ENCODE measurements at places on chromosomes 13 and 19. TPM values are rescaled to one million over a fixed set of nuclear protein-coding genes. Genes with fewer than 3 reads are reported as not detected.

The ZNF784 gene
- total RNA-seq = 7.1 TPM

The TMEM38A gene
- 1.6 TPM for total RNA-seq

The DPF1 gene
- total RNA-seq = 5.0 TPM

The INAFM1 gene
- total RNA-seq = 9.4 TPM

The PSG3 gene
- total RNA-seq = not detected

The PRTN3 gene
- total RNA-seq = not detected

The C19orf33 gene
- 4.3 TPM for total RNA-seq

The C1QTNF9 gene
- not detected for total RNA-seq

DNA sequence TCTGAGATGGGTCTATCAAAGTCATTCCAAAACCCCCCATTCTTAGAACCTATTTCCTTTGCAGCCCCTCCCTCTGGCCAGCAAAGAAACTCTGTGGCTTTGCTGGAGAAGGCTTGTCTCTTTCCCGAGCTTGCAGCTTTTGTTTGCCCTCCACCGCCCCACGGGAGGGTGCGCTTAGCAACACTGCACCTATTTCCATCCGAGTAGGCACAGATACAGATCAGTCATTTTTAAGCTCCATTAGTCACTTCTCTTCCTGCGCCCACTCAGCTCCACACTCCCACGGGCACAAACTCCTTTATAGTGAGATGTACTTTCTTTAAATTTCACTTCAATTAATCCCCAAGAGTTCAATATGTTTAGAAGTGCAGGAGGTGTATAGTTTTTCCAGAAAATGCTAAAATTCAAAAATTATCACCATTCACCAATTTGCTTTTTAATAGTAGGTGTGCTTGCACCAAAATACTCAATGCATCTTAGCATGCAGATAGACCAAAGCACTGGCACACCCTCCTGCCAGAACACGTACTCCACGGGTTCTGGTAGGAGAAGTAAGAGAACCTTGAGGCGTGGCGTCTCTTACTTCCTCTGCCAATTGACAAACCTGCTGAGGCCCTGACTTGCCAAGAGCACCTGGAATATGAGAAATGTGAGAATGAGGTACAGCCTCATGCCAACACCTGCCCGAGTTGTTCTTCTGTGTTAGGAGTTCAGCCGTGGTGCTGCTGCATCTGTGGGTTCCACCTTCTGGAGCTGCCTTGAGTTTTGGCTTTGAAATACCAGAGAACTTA, 183.7 kb downstream of the TEX29 start:
- no peak for DNase-seq

- no peak for DNase-seq
Observed at GRCh38 chr19:55451163-55451964, 8.3 kb upstream of the SHISA7 start.

- no peak for DNase-seq
Observed at GRCh38 chr13:108742701-108743451, 113.5 kb downstream of the MYO16 start.

DNA sequence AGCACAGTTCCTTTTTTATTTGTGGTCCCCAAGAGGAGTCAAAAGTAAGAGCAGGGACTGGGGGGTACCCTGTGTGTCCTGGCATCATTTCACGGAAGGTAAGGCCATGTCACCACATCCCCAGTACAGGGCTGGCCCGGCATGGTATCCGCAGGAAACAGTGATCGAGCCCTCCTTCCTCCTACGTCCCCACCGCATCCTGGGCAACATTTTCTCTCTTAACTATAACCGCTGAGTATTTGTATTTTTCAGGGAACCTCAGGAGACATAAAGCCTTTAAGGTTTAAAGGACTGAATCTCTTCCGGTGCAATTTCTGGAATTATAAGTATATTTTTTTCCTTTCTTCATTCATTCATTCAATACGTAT, 13.6 kb upstream of the LATS2 start:
- no peak for DNase-seq

GRCh38 chr13:95536632-95537241, 15.8 kb upstream of the CLDN10 start:
- peak; percentile 62 for DNase-seq

- no peak for DNase-seq
Observed at GRCh38 chr13:73109288-73109899, 50.6 kb downstream of the KLF5 start.

- DNase-seq = no peak
Observed at GRCh38 chr19:19209372-19209771, 2.4 kb upstream of the NCAN start.

DNA sequence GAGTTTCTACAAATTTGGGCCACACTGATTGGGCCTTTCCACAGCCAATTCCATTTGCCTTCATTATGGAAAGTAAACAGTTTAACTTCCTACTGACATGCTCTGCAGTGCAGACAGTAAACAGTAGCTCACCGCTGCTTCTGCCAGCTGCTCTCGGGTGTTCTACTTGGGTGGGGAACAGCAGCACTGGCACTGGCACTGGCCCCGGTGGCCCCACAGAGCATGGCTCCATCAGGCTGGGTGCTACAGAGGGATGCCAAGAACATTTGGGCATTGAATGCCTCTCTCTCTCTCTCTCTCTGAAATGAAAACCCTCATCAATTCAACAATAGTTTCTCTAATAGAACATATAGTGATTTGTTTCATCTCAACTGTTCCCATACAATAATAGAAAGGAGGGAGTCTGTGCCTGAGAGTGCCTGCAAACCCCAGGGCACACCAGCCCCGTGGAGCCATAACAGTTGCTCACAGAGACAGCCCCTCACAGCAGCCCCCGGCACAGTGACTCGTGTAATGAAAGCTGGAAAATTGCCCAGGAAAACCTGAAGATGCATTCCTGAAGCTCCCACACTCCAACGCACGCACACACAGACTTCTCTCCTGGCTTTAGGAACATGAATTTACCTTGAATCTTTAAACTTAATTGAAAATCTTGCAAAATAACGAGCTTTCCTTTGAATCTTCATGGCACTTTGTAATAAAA, 38.2 kb upstream of the GJB6 start:
- no peak for DNase-seq

GRCh38 chr19:55096061-55096701, 20.5 kb downstream of the EPS8L1 start:
- DNase-seq = no peak

DNA sequence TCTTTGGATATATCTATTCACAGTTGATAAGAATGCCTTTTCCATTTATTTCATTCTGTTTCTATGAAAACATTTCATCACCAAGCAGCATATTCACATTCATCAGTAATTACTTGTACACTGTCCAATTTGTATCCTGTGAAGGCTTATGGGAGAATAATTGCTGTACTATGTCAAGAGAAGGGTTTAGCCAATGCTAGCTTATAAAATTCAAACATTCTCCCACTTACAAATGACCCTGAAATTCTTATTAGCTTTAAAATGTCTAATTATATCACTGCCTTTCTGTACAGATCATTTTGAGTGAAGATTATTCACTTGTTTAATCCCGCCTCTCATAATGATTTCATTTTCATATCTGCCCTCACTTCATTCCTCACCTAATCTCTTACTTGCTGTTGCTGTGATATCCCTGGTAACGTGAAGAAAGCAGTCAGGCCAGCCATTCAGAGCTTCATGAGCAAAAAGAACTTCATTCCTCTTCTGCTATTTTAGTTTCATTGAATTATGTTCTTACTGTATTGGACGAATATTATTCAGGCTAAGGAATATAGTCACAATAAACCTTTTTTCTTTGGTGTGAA, 778.7 kb downstream of the OLFM4 start:
- no peak for DNase-seq

DNA sequence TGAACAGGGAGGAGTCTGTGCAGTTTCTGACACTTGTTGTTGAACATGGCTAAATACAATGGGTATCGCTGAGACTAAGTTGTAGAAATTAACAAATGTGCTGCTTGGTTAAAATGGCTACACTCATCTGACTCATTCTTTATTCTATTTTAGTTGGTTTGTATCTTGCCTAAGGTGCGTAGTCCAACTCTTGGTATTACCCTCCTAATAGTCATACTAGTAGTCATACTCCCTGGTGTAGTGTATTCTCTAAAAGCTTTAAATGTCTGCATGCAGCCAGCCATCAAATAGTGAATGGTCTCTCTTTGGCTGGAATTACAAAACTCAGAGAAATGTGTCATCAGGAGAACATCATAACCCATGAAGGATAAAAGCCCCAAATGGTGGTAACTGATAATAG, 16.1 kb downstream of the CEACAM6 start:
- no peak for DNase-seq

GRCh38 chr19:40101813-40102212, 11.1 kb upstream of the ZNF780A start:
- no peak for DNase-seq

- no peak for DNase-seq
Observed at GRCh38 chr19:16376649-16377048, 52.0 kb downstream of the KLF2 start.

- DNase-seq = no peak
Observed at GRCh38 chr13:101739382-101740178, 287.1 kb downstream of the ITGBL1 start.

DNA sequence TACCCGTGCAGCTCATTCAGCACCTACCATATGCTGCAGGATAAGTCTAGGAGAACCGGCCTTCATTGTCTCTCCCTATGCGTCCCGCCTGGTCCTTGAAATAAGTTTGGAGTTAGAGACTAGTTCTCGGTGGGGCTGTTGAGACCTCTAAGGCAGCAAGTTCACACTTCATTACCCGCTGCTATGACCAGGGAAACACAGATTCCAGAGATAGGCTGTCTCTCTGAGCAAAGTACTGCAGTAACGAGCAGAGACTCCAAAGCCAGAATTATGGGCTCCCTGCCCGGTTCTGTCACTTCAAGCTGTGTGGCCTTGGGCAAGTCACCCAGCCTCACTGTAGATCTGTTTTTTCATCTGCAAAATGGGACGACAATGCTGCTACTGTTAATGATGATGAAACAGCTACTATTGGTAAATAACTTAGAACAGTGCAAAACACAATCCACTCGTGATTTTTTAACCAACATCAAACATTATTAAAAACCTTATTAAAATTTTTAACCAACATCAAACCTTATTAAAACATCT, 184.1 kb downstream of the USP12 start:
- DNase-seq = no peak

DNA sequence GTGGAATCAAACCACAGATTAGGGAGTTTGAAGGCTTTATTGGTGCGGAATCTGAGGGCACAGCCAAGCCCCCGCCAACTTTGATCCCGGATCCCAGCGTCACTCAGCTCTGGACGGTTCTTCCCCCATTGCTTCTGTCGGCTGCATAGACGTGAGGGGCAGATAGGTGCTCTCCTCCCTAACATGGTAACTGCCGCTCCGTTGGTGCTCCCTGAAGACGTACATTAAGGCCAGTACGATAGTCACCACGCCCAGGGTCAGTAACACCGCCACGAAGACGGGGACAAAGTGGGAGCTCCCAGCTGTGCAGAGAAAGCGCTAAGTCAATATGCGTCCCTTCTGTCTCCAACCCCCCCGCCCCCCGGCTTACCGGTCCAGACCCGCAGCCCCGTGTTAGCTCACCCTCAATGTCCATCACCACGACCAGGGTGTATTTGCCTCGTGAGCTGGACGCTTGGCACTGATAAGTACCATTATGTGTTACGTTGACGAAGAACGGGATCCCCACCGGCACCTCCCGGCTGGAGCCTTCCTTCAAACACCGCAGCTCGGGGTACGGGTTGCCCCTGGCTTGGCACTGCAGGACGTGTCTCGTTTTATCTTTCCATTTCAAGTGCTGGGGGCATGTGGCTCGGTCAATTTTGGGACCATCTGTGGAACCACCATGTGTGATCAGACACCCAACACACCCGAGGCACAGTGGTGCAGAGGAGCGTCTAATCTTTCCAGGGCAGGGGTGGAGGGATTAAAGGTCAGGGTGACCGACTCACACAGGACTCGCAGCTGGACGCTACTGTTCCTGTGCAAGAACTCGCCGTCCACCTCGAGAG, 644 bp upstream of the RAVER1 start:
- no peak for DNase-seq

- DNase-seq = peak; percentile 13
Observed at GRCh38 chr13:51479199-51479523, 26.3 kb upstream of the INTS6 start.

DNA sequence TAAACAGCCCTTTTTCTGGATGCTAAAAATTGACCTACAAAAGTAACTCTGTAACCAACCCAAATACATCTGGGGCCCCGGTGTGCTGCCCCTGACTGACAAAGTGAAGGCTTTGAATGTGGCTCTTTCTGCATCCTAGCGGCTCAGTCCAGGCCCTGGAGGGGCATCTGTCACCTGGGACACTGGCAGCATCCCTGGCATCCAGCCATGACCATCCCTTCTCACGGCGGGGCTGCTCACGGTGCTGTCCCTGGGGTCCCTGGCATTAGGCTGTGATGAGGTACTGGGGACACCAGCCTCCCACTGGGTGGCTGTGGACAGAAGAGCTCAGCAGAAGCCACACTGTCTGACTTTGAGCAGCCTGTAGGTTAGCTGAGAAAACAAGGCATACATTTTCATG, 34.3 kb downstream of the BICRA start:
- no peak for DNase-seq

DNA sequence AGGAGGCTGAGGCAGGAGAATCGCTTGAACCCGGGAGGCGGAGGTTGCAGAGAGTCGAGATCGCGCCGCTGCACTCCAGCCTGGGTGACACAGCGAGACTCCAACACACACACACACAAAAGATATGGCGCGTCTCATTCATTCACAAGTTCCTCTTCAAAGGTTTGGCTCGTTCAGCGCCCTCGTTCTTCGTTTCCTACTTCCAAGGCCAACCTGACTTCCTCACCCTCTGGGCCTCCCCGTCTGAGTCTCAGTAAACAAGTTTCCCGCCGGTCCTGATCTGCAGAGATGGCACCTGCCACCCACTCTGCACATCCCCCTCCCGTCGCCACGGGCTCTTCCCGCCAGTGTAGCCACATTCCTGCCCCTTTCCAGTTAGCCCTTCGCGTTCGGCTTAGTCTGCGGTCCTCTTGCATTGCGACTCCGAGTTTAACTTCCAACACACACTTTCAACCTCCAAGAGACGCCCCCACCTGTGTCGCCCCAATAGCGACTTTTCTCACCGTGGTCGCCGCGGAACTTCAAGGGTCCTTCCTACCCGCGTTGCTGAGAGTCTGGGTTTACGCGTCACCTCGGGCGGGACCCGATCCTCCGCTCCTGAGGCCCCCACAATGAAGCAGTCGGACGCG, 1.3 kb upstream of the BSG start:
- peak; percentile 45 for DNase-seq

DNA sequence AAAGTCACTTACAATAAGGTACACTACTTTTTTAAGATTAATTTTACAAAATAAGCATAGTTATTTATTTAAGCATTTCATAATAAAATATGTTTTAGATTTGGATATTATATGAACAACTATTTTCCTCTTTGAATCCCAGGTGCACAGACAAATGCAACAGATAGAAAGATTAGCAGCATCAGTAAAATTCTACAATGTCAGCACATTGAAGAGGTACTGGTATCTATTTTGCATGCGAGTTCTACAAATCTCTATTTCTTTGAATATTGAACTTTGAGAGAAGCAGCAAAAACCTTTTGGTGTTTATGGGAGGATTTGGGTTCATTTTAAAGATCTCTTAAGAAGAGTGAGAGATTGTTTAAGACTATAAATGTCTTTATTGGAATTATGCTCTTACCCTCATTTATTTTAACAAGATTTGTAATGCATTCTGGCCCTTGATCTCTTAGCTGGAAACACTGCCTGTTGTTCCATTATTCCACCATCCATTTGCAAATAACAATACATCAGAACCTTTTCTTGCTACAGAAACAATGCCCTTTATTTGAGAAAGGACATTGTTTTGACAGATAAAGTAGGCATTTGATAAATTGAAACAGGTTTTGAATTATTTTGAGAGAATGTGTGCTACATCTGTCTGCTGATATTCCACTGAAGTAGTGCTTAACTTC, 558.8 kb upstream of the KLHL1 start:
- DNase-seq = peak; percentile 31

GRCh38 chr19:41478875-41479756, 36.2 kb downstream of the ERICH4 start:
- DNase-seq = peak; percentile 97
